ENCODE measurements at places on chromosomes 4 and X. TPM values are rescaled to one million over a fixed set of nuclear protein-coding genes. Genes with fewer than 3 reads are reported as not detected.

VCX gene
- not detected for total RNA-seq

ARMCX1 gene
- 75.3 TPM for total RNA-seq

SASH3 gene
- total RNA-seq, result not detected

PPP2R2C gene
- total RNA-seq, result under 0.01 TPM
